ENCODE measurements at places on chromosomes 6 and 20.

DNA sequence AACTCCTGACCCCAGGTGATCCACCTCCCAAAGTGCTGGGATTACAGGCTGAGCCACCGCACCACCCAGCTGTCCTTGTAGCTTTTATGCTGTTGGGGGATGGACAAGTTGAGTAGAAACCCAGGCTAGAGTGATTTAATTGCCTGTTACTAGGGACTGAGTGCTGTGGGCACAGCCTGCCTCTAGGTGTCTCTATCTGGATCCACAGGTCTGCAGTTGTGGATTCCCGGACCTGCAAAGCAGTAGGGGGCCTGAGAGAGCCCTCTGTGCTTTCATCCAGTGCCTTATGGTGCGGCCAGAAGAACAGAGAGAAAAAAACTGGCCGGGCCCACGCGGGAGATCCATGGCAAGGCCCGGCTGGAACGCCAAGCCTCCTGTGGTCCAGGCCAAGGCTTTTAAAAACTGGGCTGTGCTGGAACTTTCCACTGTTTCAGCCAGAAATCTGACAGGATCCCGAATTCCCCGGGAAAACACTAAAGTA, 5.2 kb downstream of the SIRPA start:
- DNase-seq: no peak

GRCh38 chr20:57664476-57664875, 44.2 kb upstream of the ZBP1 start:
- DNase-seq: no peak

GRCh38 chr20:41123631-41124030, 13.7 kb upstream of the PLCG1 start:
- no peak for DNase-seq

GRCh38 chr6:126524811-126525326, 185.0 kb downstream of the CENPW start:
- no peak for DNase-seq

GRCh38 chr6:77880501-77880900, 227.7 kb downstream of the MEI4 start:
- DNase-seq: no peak

DNA sequence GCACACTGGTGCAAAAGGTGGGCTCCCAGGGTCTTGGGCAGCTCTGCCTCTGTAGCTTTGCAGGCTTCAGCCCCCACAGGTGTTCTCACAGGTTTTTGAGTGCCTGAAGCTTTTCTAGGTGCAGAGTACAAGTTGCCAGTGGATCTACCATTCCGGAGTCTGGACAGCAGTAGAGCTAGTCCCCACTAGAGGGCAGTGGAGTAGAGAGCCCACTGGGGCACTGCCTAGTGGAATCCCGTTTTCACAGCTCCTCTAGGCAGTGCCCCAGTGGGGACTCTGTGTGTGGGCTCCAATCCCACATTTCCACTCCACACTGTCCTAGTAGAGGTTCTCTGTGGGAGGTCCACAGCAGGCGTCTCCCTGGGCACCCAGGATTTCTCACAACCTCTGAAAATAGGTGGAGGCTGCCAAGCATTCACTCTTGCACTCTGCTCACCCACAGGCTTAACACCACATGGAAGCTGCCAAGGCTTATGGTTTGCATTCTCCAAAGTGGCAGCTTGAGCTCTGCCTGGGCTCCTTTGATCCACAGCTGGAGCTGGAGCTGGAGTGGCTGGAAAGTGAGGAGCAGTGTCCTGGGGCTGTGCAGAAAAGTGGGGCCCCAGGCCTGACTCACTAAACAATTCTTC, 86.3 kb upstream of the PROKR2 start:
- no peak for DNase-seq

GRCh38 chr20:39016506-39016905, 54.4 kb downstream of the DHX35 start:
- no peak for DNase-seq

DNA sequence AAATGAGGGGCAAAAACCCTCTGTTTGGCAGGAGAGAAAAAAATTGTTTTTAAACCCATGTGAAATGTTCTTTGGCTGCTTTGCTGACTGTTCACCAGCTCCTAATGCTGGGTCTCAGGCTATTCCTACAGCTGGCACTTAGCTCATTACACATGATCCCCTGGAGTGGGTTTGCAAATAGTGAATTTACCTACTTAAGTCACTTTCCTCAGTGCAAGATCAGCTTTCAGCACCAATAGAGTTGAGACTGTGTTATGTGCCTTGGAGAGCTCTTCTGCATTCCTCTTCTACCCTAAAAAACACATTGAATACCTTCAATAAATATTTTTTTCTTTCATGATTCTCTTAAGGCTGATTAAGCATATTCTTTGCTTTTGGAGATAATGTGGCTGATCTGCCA, 58.4 kb upstream of the PRDM1 start:
- DNase-seq: no peak

DNA sequence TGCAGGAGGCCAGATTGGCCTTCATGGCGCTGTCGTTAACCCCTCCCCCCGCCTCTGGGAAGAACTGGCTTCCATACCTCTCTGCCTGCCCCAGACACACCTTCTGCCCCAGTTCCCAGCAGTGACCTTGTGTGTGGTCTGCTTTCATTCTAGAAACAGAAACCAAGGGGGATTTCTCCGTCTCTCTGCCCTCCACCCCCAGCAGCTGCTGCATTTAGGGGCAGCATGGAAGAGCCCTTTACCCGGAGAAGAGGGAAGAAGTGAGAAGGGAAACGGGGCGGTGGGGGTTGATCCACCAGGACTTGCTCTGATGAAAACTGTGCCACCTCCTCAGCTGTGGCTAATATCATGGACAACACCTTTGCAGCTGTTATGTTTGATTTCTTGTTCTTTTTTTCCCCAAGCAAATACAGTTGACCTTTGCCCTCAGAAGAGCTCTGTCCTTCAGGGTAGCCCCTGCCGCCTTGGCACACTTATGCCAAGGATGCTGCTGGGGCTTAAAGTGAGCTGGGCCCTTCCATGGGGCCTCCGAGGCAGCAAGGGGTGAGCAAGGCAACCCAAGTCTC, 6.1 kb downstream of the GLP1R start:
- DNase-seq: no peak

GRCh38 chr6:74598462-74599393, 607.1 kb downstream of the COL12A1 start:
- no peak for DNase-seq

DNA sequence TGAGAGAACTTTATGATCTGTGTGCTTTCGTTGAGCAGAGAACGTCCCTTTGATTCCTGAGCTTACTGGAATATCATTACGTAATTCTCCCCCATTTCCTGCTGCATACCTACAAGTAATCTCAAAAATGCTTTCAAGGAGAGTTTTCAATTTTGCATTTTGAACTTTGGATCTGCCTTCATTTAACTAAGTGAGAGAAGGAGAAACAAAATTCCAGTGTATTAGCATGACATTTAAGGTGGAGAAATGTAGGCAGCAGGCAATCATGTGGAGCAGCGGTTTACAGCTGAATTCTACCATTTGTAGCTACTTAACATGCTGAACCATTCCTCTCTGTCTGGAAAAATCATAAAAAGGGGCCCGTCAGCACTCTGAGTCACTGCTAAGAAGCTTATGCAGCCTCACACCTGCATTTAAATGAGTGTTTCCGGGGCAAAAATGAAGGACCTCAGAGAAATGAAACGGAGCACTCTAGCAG, 451.5 kb downstream of the PLCB1 start:
- no peak for DNase-seq

- no peak for DNase-seq
Measured at GRCh38 chr6:16676978-16677377, 84.3 kb downstream of the ATXN1 start.

DNA sequence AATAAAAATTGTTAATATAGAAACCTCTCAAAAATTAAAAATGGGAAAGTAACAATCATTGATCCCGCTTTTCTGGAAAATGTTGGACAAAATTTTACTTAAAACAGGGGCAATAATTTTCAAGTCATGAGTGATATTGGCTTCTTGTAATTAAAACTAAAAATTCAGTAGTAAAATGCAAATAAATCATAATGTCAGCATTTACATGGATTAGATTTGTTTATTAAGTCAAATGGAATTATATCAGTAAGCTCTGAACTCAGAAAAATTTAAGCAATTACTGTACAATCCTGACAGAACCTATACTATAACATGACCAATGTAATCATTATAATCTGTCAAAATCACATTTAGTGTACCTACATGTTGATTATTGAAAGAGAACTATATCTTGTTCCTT, 39.9 kb upstream of the NKX2-4 start:
- no peak for DNase-seq

GRCh38 chr6:105892577-105893262, 193.4 kb upstream of the PRDM1 start:
- no peak for DNase-seq

DNA sequence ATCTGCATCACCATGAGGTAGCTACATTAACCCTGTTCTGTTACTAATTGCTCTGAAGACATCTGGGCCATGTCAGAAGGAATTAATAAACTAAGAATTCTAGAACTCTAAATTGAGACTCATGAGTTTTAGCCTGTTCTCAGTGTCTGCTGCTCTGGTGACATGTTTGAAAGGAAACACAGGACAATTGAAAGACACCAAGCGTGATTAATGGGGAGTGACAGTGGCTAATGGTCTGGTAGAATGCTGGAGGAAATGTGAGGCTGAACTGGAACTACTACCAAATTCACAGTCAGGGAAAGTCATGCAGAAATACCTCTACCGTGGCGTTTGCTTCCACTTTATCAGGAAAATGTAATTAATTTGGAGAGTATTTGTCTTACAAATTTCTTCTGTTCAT, 140.0 kb downstream of the TBC1D7 start:
- no peak for DNase-seq

- no peak for DNase-seq
Measured at GRCh38 chr6:169898788-169899480, 147.5 kb downstream of the ERMARD start.

DNA sequence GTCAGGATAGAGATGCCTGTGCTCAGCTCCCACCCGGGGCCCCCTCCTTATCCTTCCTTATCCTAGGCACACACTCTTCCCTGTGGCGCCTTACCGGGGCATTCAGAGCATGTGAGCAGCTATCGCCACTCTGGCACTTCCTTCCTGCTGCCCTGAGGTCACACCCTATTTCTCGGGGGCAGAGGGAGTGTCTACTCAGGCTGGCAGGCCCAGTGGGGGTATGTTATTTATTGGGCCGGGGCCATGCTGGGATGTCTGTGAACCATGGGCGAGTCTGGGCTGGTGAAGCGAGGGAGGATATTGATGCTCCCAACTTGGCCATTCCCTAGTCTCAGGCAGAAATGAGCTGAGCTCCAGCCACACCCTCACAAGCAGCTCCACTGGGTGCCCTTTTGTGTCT, 3.9 kb upstream of the LY6G6D start:
- no peak for DNase-seq

DNA sequence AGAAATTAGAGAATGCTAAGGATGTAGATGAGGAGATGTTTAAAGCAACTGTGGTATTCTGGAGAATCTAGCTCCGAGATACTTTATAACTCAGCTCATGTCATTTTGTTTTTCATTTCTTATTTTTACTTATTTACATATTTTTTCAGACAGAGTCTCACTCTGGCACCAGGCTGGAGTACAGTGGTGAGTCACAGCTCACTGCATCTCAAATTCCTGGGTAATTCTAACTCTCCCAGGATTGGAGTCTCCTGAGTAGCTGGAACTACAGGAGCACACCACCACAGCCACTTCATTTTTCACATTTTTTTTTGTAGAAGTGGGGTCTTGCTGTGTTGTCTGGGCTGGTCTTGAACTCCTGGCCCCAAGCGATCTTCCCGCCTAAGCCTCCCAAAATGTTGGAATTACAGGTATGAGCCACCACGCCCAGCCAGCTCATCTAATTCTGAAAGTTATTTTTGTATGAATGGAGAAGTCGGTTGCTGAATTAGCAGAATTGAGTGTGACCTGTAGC, 94.3 kb upstream of the FAM8A1 start:
- DNase-seq: no peak

GRCh38 chr6:87391334-87391733, 16.4 kb upstream of the CFAP206 start:
- no peak for DNase-seq

- DNase-seq: no peak
Measured at GRCh38 chr20:1326031-1326930, 2.7 kb downstream of the SDCBP2 start.

DNA sequence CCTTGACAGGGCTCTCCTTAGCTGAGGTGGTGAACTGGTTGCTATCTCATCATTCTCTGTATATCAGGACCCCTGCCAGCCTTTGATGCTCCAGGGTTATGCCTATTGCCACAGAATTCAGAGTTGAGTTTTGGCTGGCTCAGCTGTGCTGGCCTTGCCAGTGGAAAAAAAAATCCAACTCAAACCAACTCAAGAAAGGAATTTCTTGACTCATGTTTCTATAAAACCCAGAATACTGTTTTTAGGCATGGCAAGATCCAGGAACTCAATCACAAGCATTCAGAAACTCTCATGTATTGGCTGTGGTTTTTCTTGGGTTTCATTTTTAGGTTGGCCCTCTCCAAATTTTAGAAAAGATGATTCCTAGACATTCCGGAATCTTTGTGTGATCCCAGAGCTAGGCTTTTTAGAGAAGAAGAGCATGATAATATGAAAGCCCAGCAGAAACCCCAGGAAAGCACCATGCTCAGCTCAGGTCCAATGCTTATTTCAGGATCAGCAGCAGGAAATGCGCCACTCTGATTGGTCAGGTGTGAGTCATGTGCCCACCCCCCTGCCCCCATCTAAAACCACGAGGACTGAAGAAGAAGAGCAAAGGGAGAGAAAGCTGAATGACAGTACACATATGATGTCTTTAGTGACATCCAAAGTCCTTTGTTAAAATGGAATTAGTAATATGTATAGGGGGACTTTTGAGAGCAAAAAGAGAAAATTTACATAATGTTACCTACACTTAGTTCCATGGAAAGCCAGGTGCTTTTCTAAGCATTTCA, 122.9 kb downstream of the RNF144B start:
- DNase-seq: no peak

DNA sequence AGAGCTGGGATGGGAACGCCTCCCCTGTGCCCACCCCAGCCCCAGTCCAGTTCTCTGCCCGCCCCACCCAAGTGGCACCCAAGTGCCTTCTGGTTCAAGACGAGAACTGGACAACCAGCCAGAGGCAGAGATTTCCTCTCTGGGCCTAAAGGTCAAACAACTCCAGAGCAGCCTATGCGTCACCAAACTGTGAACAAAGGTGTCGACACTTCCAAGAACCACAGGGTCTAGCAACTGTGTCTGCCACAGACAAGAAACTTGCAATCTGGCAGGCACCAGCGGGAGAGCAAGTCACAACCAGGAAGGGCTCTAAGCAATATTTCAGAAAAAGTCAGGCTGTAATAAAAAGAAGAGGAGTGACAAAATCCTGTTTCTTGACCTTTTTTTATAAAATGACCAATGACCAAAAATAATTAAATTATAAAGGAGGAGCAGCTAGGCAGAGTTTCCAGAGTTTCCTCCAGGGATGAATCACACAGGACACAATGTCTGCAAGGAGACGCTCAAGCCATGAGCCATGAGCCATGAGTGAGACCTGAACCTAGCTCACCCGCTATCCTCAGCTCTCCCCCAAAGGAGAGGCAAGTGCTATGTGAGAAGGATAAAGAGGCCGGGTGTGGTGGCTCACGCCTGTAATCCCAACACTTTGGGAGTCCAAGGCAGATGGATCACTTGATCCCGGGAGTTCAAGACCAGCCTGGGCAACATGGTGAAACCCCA, 11.1 kb downstream of the EDEM2 start:
- no peak for DNase-seq

Measured in stimulated activated CD4-positive, alpha-beta T cell treated with anti-CD3 and anti-CD28 coated beads, Interleukin-1b, Interleukin-23, amount 100 ng/mL, for 1 hour (primary cell).